ENCODE measurements at places on chromosomes 7 and 10.

- H3K4me3 ChIP-seq, result no peak overlapping the region
- no peak overlapping the region for H3K27ac ChIP-seq
- no peak for DNase-seq
- no peaks in the 10 kb centered on the region for H3K36me3 ChIP-seq
- no peaks in the 10 kb centered on the region for H3K4me1 ChIP-seq
Observed at GRCh38 chr7:33186192-33186591, 56.8 kb downstream of the BBS9 start.

- no peaks in the 10 kb centered on the region for H3K36me3 ChIP-seq
- no peak overlapping the region for H3K4me3 ChIP-seq
- no peaks in the 10 kb centered on the region for H3K27me3 ChIP-seq
Observed at GRCh38 chr10:43060291-43060690, 16.6 kb upstream of the RET start.

- no peak overlapping the region for H3K27ac ChIP-seq
- no peak overlapping the region for H3K4me3 ChIP-seq
- no peak for DNase-seq
- no peaks in the 10 kb centered on the region for H3K36me3 ChIP-seq
Observed at GRCh38 chr7:1925349-1925748, 255.3 kb downstream of the ELFN1 start.

DNA sequence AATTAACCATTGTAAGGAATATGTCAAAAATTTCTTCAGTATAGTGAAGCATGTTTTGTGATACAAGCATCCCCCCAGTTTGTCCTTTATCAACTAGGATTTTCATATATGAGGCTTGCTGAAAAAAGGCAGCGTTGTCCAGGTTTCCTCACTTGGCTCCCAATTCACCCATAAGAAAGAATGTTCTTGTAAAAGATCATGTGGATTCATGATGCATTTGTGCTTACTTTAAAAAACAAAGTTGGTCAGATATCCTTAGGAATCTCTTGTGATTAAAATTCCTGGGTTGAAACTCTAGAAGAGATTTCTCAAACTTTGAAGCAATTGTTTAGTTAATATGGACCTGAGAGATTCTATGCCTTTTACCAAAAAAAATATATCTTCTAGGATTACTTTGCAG is 181.8 kb downstream of the KIAA1217 start:
- no peaks in the 10 kb centered on the region for H3K36me3 ChIP-seq
- H3K4me1 ChIP-seq, result no peaks in the 10 kb centered on the region
- no peak overlapping the region for H3K4me3 ChIP-seq

DNA sequence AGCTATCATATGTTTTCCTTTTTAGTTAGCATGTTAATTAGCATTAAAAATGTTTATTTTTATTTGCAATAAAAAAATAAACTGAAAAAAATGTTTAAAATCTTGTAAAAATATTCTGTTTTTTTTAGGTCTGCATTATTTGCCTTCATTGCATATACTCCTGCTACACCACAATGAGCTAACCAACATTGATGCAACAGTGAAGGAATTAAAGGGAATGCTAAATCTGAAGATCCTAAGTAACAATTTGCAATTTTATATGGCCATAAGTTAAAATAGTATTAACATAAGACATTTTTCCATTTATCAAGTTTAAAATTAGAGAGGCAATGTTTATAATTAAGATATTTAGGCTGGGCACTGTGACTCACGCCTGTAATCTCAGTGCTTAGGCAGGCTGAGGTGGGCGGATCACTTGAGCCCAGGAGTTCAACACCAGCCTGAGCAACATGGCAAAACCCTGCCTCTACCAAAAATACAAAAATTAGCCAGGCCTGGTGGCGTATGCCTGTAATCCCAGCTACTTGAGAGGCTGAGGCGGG is 32.2 kb downstream of the LRRC72 start:
- H3K27me3 ChIP-seq, result no peaks in the 10 kb centered on the region
- no peak overlapping the region for H3K4me3 ChIP-seq
- no peak overlapping the region for H3K27ac ChIP-seq
- no peak for DNase-seq

GRCh38 chr10:48705401-48705938 is 20.8 kb downstream of the WDFY4 start:
- H3K4me3 ChIP-seq, result no peak overlapping the region
- H3K36me3 ChIP-seq, result peaks cover 12% of the 10 kb centered on the region
- H3K27me3 ChIP-seq, result no peaks in the 10 kb centered on the region

GRCh38 chr10:97718659-97719142 is 5.2 kb downstream of the MARVELD1 start:
- no peaks in the 10 kb centered on the region for H3K36me3 ChIP-seq
- H3K4me1 ChIP-seq, result peaks cover 3% of the 10 kb centered on the region
- no peak for DNase-seq
- H3K27me3 ChIP-seq, result peaks cover 2% of the 10 kb centered on the region
- H3K27ac ChIP-seq, result no peak overlapping the region
- H3K4me3 ChIP-seq, result no peak overlapping the region

GRCh38 chr10:126014309-126014708 is 117.9 kb downstream of the FANK1 start:
- no peak for DNase-seq
- H3K4me3 ChIP-seq, result no peak overlapping the region
- no peaks in the 10 kb centered on the region for H3K4me1 ChIP-seq
- H3K36me3 ChIP-seq, result no peaks in the 10 kb centered on the region
- no peak overlapping the region for H3K27ac ChIP-seq

DNA sequence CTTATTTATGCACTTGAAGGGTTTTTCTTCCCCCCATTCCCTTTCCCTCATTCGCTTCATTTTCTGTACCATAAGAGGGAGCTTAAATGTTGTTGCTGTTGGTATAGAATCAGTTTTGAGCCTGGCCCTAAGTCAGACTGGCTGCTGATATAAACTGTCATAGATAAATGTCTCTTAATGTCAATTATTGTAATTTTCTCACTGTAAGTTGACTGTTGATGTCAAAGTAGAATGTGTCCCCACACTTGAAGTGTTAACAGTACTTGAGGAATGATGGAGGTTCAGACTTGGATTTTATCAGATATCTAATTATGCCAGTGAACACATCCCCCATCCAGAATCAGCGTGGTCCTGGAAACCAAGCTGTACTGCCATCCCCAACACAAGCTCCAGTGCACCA is 87.8 kb downstream of the PRR15 start:
- no peak overlapping the region for H3K27ac ChIP-seq
- DNase-seq, result no peak
- no peak overlapping the region for H3K4me3 ChIP-seq
- no peaks in the 10 kb centered on the region for H3K27me3 ChIP-seq

- no peak overlapping the region for H3K4me3 ChIP-seq
- no peaks in the 10 kb centered on the region for H3K4me1 ChIP-seq
- no peak for DNase-seq
- no peaks in the 10 kb centered on the region for H3K36me3 ChIP-seq
- H3K27ac ChIP-seq, result no peak overlapping the region
Observed at GRCh38 chr7:29360633-29361625, 166.4 kb downstream of the CHN2 start.

DNA sequence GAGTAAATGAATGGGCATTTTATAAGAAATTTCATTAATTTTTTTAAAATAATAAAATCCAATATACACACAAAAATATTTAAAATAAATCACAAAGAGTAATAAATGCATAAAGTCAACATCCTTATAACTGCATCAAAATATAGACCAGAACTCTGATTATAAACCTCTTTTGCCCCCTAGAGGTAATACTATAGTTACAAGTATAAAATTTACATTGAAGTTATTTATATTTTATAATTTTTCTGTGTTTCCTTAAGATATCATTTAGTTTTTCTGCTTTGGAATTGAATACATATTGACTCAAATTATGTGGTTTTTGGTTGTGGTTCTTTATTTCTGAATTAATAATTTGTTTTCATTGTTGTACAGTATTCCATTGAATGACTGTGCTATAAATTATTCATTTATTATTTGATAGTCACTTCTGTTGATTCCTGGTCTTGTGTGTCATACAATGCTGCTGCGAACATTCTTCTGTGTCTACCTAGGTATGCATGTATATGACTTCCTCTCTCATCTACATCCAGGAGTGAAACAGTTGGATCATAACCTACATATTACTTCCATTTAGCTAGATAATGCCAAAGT is 673.6 kb downstream of the IPMK start:
- no peak overlapping the region for H3K27ac ChIP-seq
- H3K4me3 ChIP-seq, result no peak overlapping the region
- H3K36me3 ChIP-seq, result no peaks in the 10 kb centered on the region
- H3K4me1 ChIP-seq, result no peaks in the 10 kb centered on the region
- no peaks in the 10 kb centered on the region for H3K27me3 ChIP-seq

GRCh38 chr10:96466-96865 is 38.8 kb upstream of the ZMYND11 start:
- H3K4me3 ChIP-seq, result no peak overlapping the region
- no peaks in the 10 kb centered on the region for H3K27me3 ChIP-seq
- no peaks in the 10 kb centered on the region for H3K36me3 ChIP-seq
- no peak for DNase-seq
- H3K27ac ChIP-seq, result no peak overlapping the region
- no peaks in the 10 kb centered on the region for H3K4me1 ChIP-seq

DNA sequence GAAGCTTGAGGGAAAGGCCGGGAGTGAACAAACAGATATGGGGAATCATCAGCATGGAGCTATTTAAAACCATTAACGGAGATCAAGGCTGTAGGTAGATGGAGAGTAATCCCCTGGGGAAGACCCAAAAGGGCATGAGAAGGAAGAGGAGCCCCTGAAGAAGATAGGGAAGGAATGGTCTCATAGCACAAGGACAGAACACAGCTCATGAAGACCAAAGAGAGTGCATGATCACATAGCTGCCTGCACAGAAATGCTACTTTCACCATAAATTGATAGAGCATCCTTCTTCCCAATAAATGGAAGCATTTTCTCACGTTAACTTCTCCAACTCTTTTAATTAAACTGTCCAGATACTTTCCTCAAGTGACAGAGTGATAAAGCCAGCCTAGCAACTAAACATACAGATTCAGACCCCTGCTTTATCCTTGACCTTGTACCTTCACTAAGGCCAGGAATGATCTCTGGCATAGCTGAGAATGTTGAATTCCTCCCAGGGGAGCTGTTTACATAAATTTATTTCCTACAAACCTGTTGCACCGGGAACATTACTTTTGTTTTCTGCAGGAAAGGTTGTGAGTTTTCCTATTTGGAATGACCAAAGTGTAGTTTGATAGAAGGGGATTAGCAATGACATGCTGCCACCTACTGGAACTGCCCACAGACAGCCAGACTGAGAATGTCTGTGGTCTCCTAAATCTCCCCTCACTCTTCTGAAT is 110.8 kb upstream of the LRGUK start:
- no peaks in the 10 kb centered on the region for H3K4me1 ChIP-seq
- no peaks in the 10 kb centered on the region for H3K27me3 ChIP-seq
- H3K4me3 ChIP-seq, result no peak overlapping the region
- no peak overlapping the region for H3K27ac ChIP-seq
- H3K36me3 ChIP-seq, result no peaks in the 10 kb centered on the region

- H3K4me3 ChIP-seq, result no peak overlapping the region
- no peaks in the 10 kb centered on the region for H3K36me3 ChIP-seq
- no peak for DNase-seq
- H3K27ac ChIP-seq, result no peak overlapping the region
- no peaks in the 10 kb centered on the region for H3K27me3 ChIP-seq
Observed at GRCh38 chr7:12653518-12653917, 33.9 kb upstream of the ARL4A start.

GRCh38 chr7:101018271-101019167 is 1.4 kb upstream of the MUC17 start:
- H3K27me3 ChIP-seq, result no peaks in the 10 kb centered on the region
- no peaks in the 10 kb centered on the region for H3K36me3 ChIP-seq
- H3K4me1 ChIP-seq, result peaks cover 15% of the 10 kb centered on the region

- H3K36me3 ChIP-seq, result peaks cover 35% of the 10 kb centered on the region
- H3K4me1 ChIP-seq, result peaks cover 5% of the 10 kb centered on the region
- DNase-seq, result no peak
- no peaks in the 10 kb centered on the region for H3K27me3 ChIP-seq
- H3K27ac ChIP-seq, result peak overlapping the region; percentile 3
Observed at GRCh38 chr7:5526100-5526905, 102.7 kb upstream of the TNRC18 start.

DNA sequence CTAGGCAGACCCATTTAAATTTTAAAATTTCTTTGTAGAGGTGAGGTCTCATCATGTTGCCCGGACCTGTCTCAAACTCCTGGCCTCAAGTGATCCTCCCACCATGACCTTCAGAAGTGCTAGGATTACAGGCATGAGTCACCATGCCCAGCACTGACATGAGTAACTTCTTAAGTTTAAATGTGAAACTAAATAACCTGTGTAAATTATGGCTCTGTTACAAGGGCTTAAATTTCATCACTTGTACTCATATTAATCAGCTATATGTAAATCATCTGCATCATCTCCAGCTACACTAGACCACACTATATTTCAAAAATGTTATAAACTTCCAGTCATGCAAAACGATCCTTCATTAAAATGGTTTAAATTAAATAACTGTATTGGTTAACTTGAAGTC is 56.1 kb downstream of the ATAD1 start:
- H3K27ac ChIP-seq, result no peak overlapping the region
- H3K4me1 ChIP-seq, result no peaks in the 10 kb centered on the region
- no peaks in the 10 kb centered on the region for H3K27me3 ChIP-seq
- H3K4me3 ChIP-seq, result no peak overlapping the region
- no peak for DNase-seq

GRCh38 chr7:128268233-128268632 is 27.2 kb downstream of the LEP start:
- H3K27me3 ChIP-seq, result no peaks in the 10 kb centered on the region
- no peaks in the 10 kb centered on the region for H3K36me3 ChIP-seq
- no peak overlapping the region for H3K4me3 ChIP-seq
- no peaks in the 10 kb centered on the region for H3K4me1 ChIP-seq

DNA sequence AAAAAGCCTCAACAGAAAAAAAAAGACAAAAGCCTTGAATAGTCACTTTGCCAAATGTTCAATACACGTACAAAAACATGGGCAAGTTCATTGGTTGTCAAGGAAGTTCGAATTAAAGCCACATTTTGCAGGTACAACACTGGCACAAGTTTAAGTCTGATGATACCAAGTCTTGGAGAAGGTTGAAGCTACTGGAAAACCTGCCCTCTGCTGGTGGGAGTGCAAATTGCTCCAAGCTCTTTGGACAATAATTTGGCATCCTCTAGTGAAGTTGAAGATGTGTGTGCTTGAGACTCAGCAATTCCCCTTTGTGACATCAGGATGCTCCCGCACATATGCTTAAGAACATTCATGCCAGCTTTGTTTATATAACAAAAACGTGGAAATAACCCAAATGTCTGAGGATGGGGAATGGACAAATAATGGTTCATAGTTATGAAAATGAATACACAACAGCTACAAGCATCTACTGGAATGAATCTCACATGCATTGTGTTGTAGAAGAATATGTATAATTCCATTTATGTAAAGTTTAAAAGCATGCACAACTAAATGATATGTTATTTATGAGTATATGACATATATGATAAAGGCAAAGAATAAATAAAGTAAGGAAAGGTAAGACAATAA is 120.0 kb upstream of the PLPP4 start:
- H3K4me1 ChIP-seq, result no peaks in the 10 kb centered on the region
- DNase-seq, result no peak
- H3K27me3 ChIP-seq, result no peaks in the 10 kb centered on the region
- H3K4me3 ChIP-seq, result no peak overlapping the region
- H3K27ac ChIP-seq, result no peak overlapping the region
